Endothelial cell (in vitro differentiated cells): ENCODE measurements at places on chromosomes 5 and 9.

GRCh38 chr5:2017540-2018389 is 135.0 kb upstream of the IRX4 start:
- peak; percentile 58 for DNase-seq

GRCh38 chr5:9712506-9712905 is 82.4 kb upstream of the TAS2R1 start:
- DNase-seq: no peak

- DNase-seq: no peak
These were observed 192.6 kb upstream of the PRDM9 start for GRCh38 chr5:23314827-23315226.

- DNase-seq: no peak
These were observed 292.4 kb downstream of the ZNF608 start for GRCh38 chr5:124454081-124454480.

GRCh38 chr9:79662537-79662956 is 90.8 kb downstream of the TLE4 start:
- DNase-seq: no peak

DNA sequence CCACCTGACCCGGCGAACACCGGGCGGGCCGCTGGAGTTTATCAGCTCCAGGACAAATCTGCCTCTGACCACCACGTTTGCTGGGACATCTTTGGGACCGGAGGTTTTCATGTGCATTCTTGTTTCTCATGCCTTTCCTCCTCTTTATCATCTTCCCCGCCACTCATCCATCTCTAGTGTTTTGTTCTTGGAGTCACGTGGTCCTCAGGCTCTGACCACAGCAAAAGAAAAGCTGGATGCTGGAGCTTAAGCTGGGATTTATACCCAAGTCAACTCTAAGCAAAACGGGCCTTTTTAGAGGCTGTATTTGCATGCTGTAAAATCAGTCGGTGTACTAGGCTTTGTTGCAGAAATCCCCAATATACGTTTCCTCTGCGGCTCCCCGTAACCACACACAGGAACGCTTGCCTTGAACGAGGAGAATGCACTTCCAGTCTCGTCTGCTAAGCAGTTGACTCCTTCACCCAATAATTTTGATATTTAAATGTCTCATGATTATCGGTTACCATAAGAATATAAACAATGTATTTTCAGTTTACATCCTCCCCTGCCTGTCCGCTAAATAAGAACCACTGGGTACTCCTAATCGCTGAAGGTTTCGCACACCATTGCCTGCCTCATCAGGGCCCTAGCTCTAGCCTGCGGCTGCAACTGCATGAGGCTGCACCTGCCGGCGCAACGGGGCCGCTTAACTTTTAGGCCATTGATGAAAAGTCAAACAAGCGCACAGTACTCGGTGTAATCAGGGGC is 560 bp upstream of the NDUFS6 start:
- peak; percentile 39 for DNase-seq

DNA sequence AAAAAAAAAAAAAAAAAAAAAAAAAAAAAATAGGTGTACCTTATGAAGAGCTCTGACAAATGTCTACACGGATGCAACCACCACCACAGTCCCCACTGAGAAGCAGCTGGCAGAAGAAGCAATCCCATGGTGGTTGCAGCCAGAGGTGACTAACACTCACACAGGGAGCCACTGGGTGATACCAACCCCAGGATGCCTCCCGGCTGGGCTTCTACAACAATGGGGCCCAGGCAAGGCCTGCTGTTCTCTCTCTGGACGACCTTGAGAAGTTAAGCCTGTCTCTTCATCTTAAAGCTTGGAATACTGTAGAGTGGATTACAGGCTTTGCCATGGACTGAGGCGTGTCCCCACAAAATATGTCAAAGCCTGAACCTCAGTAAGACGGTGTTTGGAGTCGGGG is 104.1 kb downstream of the ROR2 start:
- no peak for DNase-seq

DNA sequence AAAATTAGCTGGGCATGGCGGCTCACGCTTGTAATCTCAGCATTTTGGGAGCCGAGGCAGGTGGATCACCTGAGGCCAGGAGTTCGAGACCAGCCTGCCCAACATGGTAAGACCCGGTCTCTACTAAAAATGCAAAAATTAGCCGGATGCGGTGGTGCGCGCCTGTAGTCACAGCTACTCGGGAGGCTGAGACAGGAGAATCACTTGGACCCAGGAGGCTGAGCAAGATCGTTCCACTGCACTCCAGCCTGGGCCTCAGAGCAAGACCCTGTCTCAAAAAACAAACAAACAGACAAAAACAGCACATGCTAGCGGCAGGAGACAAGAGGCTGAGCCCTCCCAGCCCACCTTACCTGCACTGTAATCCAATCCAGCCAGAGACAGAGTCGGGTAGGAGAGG is 1.1 kb upstream of the DOLPP1 start:
- no peak for DNase-seq

GRCh38 chr5:54909911-54910870 is 75.2 kb downstream of the ESM1 start:
- DNase-seq: no peak

- DNase-seq: no peak
These were observed 209.6 kb upstream of the SLC30A5 start for GRCh38 chr5:68884144-68884754.

GRCh38 chr5:69212022-69212421 is 22.6 kb downstream of the CENPH start:
- DNase-seq: no peak

GRCh38 chr9:127779136-127779981 is 893 bp upstream of the SH2D3C start:
- DNase-seq: no peak

- DNase-seq: no peak
These were observed 89.6 kb downstream of the ASTN2 start for GRCh38 chr9:117325110-117325731.

DNA sequence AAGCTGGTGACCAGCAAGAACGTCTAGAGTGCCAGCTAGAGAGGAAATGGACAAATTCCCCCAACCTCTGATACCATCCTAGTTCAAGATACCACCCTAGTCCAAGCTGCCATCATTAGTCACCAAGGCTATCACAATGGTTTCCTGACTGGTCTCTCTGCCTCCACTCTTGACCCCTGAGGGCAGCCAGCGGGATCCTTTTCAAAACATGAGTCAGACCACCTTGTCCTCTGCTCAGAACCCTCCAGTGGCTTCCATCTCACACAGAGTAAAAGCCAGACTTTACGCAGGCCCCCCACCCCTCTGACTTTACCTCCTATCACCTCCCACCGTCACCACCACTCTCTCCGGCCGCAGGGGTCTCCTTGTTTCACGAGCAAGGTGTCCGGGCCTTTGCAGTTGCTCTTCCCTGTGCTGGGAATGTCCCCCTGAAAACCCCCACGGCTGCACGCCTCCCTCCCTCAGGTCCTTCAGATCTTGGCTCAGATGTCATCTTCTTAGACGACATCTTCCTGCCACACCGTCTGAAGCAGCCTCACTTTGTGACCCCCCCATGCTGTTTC is 42.2 kb upstream of the FBXW11 start:
- DNase-seq: no peak

GRCh38 chr5:163342306-163342705 is 95.1 kb upstream of the CCNG1 start:
- no peak for DNase-seq

DNA sequence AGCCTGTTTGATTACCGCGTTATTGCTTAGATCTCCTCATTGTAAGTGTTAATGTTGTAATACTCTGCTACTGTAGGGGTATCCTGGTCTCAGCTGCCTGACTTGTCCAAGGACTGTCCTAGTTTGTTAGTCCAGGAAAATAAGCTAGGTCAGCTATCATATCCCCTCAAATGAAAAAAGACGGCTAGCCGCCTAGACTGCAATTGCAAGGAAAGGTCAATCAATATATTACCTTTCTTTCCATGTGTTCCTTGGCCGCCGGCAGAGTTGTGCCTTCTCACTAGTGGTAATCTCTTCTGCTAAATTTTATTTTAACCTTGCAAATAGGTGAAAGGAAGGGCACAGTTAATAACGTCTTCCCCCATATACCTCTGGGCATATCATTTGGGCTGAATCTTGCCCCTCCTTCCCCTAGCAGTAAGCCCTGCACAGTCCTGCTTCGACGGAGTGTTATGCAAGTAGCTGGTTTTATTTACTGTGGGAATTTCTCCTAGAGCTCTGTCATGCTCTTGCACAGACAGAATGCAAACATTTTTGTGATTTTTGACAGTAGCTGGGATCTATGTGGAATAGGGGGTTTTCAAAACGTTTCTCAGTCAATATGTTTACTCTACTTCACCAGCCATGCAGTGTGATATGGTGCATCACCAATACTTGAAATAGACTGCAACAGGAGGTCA is 288.5 kb downstream of the MAST4 start:
- no peak for DNase-seq

DNA sequence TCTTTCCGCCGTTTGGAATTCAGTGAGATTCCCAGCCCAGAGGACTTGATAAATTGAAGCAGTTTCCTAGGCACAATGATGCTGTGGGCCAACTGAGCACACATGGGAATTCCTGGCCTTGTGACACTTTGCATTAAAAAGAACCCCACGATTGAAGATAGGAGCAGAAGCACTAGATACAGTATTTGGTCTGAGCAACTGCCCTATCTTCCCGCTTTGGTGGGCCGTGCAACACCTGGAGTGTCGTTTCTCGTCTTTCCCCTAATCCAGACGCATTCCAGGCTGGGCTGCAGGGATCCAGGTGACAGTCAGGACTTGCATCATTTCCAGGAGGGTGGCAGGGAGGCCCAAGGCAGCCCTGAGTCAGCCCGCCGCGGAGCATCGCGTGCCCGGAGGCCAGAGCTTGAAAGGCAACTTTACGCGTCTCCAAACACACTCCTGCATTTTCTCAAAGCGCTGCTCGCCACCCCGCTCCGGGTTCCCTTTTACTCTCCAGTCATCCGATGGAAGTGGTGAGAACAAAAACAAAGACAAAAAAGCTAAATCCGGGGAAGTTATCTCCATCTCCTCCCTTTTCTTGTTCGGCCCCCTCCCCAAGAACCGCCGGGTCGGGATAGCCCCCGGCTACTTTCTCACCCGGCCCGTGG is 753 bp upstream of the STC2 start:
- no peak for DNase-seq

DNA sequence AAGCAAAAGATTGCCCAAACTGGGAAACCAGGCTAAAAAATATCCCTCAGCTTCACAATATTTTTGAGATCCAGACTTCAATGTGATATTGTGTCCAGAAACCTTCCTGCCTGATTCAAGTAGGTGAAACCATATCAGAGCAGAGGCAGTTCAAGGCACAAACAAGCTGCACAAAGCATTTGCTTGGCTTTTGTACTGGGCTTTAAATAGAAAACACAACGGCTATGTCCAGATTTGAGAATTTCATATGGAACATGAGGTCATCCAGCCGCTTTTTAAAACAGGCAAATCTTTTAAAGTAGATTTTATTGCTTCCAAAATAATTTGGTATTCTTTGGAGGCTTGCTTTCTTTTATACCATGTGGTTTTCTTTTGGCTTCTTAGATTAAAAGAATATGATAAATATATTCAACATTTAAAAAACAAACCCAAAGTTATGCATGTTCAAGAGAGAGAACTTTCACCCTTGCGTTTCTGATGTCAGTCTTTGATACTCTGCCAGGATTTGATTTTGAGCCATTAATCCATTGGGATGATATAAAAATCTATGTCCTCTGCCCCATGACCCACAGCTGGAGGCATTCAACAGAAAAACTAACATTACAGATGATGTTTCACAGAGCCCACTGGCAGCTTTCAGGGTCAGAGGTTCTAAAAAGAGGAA is 29.0 kb upstream of the CCDC112 start:
- no peak for DNase-seq

DNA sequence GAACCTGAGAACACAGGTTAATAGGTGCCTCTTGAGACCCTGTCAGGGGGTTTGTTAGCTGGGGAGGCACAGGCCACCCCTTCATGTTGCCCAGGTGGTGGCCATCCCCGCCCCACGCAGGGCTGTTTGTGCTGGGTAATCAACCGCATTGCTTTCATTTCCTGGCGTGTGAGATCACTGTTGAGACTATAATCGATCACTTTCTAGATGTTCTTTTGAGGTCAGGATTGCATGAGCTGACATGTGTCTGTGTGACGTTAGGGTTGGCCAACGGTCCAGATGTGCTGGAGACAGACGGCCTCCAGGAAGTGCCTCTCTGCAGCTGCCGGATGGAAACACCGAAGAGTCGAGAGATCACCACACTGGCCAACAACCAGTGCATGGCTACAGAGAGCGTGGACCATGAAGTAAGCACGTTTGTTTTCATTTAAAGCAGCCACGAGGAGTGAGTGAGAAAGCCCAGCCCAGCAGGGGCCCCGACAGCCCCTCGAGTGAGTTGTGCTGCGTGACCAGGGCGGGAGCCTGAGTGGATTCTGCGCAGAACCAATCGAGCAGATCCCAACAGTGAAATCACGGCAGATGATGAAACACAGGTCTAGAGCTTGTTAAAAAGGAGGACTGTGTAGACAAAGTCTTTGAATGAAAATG is 115.0 kb upstream of the CACNA1B start:
- no peak for DNase-seq

DNA sequence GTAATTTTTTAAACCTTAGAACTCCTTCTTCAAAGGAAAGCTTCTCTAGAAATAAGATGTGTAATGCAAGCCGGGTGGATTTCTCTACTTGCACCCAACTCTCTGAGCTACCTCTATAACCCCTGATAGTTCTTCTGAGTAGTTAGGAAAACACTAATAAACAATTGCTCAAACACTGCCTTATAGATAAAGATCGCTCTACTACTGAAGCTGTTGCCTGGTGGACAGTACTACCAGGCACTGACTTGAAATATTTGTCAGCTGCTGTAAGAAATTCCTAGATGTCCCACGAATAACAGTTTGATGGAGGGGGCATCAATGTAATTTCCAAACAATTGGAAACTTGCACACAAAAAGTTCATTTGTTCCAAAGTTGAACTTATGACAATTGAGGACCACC is 42.0 kb downstream of the NR3C1 start:
- no peak for DNase-seq

DNA sequence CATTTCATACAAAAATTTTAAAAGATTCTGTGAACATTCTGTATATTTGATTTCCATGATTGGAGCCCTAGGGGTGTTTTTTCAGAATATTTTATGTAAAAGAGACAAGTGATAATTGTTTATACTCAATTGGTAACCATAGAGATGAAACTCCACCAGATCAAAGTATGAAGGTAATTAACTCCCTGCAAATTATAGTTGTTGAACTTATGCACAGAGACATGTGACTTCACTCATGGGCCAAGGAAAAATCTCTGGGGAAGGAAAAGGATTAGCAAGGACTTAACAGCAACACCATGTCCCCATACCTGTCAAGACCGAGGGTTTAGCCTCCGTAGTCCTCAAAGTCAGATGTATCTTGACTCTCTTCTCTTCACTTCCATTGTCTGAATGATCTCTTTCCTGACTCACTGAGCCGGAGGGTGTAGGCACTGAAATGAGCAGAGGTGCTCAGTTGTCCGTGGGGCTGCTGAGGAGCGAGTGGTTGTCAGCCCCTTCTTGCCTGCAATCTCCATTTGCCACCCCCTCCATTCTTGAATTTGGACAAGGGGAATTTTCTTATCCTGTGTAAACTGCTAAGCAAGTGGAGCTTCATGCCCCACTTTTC is 17.5 kb upstream of the CXCL14 start:
- DNase-seq: no peak
